ENCODE measurements at places on chromosomes 13 and 19.

- peak; percentile 38 for DNase-seq
These were observed 99.5 kb downstream of the SIPA1L3 start for GRCh38 chr19:38006361-38007045.

- no peak for DNase-seq
These were observed 35.1 kb downstream of the RASA3 start for GRCh38 chr13:114097212-114097892.

GRCh38 chr19:18392417-18392816, 5.0 kb downstream of the LRRC25 start:
- no peak for DNase-seq

DNA sequence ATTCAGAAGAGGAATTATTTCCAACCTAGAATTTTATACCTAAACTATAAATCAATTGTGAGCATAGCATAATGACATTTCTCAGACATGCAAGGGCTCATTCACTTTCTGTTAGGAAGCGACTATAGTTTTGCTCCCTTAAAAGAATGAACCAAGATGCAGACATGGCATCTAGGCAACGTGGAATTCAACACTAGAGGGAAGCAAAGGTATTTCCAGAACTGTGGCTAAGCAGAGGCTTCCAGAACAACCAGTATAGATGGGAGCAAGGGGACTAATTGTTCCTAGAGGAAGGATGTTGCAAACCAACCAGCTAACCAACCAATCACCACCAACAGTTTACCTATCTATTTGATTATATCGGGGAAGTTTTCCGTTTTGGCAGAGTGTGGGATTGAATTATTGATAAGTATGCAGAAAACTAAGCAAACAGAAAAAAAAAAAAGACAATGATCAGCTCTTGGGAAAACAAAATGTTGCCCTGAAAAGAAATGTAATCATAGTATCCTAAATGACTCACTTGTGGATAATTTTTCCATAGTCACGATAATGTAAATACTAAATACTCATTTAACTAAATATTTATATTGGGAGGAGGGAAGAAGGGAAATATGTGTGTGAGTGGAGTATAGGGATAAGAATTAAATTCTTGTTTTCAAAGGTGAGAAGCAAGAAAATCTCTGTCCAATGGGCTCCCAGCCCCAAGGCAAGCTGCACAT, 21.1 kb downstream of the ARL11 start:
- no peak for DNase-seq

DNA sequence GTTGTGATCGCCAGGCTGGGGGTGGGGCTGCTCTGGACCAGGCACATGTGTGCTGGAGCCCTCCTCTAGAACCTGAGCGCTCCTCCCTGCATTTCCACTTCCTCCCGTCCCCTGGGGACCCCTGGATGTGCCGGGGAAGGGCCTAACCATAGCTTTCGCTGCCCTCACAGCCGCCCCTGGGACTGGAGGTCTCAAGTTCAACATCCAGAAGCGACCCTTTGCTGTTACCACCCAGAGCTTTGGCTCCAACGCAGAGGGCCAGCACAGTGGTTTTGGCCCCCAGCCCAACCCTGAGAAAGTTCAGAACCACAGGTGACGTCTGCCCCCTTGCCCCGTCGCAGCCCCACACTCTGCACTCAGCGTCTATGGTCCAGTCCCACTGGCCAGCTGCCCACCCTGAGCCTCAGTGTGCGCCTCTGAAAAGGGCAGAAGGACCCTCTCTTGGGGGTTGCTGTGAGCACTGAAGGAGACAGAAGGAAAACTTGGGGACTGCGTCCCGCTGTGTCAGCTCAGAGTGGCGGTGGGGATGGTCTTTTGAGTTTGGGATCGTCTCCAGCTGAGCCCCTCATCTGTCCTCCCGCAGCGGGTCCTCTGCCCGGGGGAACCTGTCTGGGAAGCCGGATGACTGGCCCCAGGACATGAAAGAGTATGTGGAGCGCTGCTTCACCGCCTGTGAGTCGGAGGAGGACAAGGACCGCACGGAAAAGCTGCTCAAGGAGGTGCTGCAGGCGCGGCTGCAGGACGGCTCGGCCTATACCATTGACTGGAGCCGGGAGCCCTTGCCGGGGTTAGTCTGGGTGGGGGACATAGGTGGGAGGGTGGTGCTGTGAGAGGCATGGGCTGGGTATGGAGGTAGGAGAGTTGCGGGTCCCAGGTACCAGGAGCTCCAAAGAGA, 6.0 kb downstream of the LENG8 start:
- DNase-seq, result no peak

All from OCI-LY7 (cell line).